Left renal pelvis (tissue), 4 donors: ENCODE measurements at places on chromosomes 2 and 18. TPM values are rescaled to one million over a fixed set of nuclear protein-coding genes. Genes with fewer than 3 reads are reported as not detected.

DNA sequence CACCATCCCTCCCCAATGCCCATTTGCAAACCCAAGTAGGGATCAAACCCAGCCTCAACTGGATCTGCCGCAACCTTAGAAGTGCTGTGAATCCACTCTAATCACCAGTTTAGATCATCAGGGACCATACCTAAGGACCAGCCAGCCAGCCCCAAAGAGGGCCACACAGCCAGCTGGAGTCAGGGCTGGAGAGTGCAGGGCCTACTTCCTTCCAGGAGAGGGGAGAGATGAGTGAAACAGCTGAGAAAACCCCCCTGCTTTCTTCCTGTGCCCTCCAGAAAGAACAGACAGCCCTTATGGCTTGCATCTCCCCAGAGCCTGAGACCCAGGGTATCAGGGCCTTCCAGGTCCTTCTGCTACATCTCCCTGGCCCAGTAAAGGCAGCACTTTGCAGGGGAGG, 25.8 kb downstream of the YPEL5 start:
- no peak for DNase-seq

The ASXL3 gene
- 5.6 TPM for polyA plus RNA-seq

GRCh38 chr2:154386186-154386585, 312.3 kb upstream of the KCNJ3 start:
- no peak for DNase-seq

GRCh38 chr2:23351388-23352141, 33.4 kb upstream of the KLHL29 start:
- peak; percentile 73 for DNase-seq

The BABAM2 gene
- polyA plus RNA-seq, result 59.3 TPM

The GCG gene
- not detected for polyA plus RNA-seq

- DNase-seq, result no peak
Observed at GRCh38 chr2:170846314-170846713, 29.6 kb downstream of the GAD1 start.

DNA sequence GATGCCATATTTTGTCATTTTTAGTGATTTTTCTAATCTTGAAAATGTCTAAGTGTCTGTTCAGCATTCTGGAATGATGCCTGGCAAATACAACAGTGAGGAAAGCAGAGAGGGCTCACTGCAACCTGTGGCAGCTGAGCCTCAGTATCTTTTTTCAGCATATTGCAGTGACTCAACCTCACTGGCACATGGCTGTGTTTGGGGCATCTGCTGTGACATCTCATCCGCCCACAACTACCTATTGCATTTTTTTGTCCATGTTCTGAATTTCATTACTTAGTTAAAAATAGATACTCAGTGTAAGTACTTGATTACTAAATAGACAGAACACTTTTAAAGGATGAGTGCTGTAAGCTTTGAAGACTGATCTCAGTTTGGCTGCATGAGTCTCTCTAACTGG, 10.7 kb downstream of the BABAM2 start:
- no peak for DNase-seq
